ENCODE measurements at places on chromosomes 7 and 10.
A peak's percentile ranks its signal among the peaks of the same experiment; 100 is the strongest.

GRCh38 chr7:91182819-91183764, 81.1 kb upstream of the FZD1 start:
- no peak for DNase-seq

- no peak for DNase-seq
These were observed 241.6 kb upstream of the TCF7L2 start for GRCh38 chr10:112708461-112708860.

GRCh38 chr7:13801669-13802068, 187.8 kb downstream of the ETV1 start:
- DNase-seq = no peak

- peak; percentile 85 for DNase-seq
These were observed 551 bp downstream of the WASL start for GRCh38 chr7:123748171-123748733.

DNA sequence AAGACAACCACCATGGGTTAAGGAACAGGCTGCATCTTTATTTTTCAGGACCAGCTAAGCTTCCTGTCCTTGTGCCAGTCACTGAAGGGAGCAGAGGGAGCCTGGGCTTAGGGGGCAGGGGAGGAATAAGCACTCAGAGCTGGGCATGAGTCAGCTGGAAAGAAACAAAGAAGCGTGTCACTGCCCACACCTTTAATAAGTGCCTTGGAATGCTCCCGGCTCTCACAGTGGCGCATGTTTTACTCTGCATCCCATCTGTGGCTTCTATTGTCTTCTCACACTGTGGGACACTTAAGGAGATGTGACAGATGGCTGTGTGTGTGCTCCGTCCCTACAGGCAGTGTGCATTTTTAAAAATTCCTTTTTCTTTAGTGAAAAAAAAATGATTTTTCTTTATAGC, 71.7 kb downstream of the MTURN start:
- DNase-seq = no peak

- DNase-seq = peak; percentile 72
These were observed 180.3 kb upstream of the GRB10 start for GRCh38 chr7:50962962-50963374.

- DNase-seq = no peak
These were observed 96.0 kb downstream of the GPR85 start for GRCh38 chr7:112990624-112991023.

GRCh38 chr10:76559892-76560220, 1077.8 kb downstream of the KCNMA1 start:
- no peak for DNase-seq

DNA sequence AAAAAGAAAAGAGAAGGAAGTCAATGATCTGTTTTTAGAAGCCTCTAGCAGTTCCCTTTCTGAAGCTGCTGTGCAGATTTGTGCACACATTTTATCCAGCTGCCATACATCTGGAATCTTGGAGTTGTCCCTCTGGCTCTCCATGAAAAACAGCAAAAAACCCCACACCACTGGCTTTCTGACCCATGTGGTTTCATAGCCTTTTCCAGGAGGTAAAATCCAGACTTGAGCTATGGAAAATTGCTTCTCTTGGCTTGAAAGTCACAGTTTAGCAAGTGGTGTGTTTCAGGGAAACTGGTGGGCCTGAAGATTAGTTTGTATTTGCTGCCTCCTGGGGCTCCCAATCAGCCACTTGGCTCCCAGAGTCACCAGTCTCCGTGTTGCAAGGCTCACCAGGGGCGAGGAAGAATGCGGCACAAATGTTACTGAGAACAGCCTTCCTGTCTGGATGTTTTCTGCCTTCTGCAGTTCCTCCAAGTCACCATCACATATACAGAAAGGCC, 50.1 kb upstream of the ADRB1 start:
- DNase-seq = no peak

- DNase-seq = no peak
These were observed 125.9 kb downstream of the GRK5 start for GRCh38 chr10:119333146-119333792.

DNA sequence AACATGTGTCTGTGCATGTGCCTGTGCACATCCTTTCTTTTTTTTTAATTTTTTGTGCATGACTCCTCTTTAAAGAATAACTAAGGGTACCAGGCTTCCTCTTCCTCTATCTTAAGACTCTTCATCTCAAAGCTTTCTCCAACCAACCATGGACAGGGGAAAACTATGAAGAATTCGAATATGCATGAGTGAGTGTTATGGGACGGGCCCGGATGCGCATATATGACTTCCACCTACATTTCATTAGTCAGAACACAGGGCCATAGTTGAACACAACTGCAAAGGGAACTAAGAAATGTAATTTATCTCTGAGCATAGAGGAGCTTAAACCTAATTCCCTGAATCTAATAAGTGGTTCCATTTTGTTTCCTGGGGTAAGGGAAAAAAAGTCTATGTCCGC, 270.3 kb upstream of the SORCS1 start:
- no peak for DNase-seq

DNA sequence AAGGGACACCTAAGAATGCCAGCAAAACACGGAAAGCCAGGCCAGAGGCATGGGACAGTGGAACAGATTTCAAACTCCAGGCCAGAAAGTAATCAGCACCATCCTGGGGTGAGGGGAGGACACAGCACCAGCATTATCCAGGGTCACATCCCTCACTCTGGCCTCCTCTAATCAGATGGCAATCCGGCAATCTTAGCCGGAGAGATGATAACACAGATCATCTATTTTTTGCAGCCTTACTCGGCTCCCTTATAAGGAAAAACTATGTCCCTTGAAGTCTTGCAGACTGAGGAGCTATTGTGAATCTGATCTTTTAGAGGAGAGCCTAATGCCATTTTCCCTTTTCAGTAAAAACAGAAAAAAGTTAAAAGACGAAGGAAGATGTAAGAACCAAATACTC, 16.5 kb downstream of the TRIL start:
- no peak for DNase-seq

GRCh38 chr10:52447931-52448353, 133.9 kb downstream of the DKK1 start:
- no peak for DNase-seq

- no peak for DNase-seq
These were observed 871.8 kb downstream of the IPMK start for GRCh38 chr10:57395923-57396322.

DNA sequence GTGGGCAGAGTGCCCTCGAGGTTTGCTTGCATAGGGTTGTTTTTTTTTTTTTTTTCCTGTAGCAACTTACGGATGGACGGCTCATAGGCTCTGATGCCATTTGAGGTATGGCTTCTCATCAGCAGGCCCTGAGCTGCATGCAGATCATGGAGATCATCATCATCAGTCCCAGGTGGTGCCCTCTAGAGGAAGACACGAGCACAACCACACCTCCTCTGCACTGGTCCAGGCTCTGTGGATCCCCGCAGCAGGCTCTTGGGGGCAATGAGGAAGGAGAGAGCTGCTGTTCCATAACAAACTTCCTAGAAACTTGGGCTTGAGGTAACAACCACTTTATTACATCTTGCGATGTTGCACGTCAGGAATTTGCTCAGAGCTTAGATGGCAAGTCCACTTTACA, 132.7 kb upstream of the CXCL12 start:
- DNase-seq = peak; percentile 9

Measured in erythroblast (primary cell).